ENCODE measurements at places on chromosomes 2 and 18.

DNA sequence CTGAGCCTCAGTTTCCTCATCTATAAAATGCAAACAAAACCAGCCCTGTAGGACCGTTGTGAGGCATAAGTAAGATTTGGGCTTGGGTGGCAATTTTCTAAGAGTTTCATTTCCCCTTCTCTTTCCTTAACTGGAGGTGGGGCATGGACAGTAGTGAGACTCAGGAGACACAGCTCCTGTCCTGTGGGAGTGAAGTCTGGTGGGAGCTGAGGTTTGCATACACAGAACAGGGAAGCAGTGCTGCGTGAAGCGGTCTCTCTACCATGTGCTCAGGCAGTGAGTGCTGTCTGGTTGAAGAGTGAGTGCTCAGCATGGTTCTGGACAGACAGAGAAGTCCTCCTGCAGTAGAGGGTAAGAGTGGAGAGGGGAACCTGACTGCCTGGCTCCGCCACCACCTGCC is 62.3 kb upstream of the MCFD2 start:
- no peak for ATAC-seq

DNA sequence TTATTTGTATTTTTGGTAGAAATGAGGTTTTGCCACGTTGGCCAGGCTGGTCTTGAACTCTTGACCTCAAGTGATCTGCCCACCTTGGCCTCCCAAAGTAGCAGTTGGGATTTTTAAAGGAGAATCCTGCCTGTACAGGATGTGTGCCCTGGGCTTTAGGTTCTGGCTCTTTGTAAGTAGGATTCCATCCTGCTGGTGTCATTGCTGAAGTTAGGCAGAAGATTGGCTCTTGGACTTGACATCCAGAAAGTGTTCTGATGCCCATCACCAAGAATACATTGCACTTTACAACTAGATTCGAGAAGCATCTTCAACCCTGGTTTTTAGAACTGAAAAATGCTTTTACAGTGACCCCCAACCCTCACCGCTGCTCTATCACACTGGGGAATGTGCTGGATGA is 4.4 kb upstream of the TWIST2 start:
- ATAC-seq: no peak

GRCh38 chr18:48820483-48821250 is 130.1 kb downstream of the SMAD7 start:
- ATAC-seq: peak; percentile 70

GRCh38 chr2:111025288-111025687 is 95.4 kb upstream of the BCL2L11 start:
- ATAC-seq: no peak

- no peak for ATAC-seq
These were observed 47.9 kb downstream of the DOCK10 start for GRCh38 chr2:224994242-224994823.

DNA sequence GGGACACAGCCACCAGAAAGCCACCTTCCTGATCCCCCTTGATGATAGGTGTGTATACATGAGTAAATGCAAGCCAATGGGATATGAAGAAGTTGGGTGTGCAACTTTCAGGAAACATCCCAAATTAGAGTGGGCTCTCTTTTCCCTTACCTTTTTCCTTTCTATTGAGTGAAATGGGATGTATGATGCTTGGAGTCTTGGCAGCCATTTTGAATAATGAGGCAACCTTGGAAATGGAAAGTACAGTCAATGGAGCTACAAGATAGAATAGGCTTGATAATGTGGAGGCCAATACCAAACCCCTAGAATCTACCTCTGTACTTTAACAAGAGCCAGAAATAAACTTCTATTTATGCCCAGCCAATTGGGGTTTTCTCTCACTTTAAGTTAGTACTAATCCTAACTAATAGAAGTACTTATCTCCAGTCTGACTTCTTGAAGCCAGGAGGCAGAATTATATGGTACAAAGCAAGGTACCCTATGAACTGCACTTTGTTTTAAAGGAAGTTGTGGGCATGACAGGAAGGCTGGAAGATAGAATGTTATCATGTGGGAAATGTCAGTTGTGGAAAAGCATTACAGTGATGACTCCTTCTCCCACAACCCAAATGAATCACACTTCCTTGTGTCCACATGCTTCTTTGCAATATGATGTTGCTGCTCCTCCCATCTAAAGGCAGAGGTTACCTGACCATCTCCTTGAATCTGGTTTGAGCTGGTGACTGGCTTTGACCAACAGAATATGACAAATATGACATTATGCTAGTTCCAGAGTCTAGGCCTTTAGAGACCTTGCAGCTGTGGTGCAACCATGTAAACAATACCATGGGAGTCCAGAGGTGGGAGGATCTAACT is 12.9 kb upstream of the NABP1 start:
- ATAC-seq: no peak

DNA sequence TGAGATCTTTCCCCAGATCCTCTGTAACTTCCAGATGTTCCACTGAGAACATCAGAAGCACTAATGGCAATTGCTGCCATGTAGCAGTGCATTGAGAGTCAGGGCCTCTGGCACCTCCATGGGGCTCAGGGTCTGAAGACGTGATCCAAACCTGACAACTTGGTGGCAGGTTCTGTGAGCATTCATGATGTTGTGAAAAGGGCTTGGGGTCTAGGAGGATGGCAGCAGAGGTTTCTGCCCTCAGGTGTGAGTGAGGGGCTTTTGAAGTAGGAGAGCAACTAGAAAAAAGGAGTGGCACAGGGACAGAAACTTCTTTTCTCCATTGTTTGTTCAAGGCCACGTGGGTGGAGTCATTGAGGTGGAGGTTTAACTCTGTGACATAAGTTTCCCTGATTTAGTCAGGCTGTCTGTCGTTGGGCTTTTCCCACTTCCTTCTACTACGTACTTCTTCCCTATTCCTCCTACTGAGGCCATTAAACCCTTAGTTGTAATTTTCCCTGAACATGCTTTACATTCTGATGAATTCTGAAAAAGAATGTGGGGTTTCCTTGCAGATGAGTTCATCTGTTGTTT is 13.1 kb downstream of the CFLAR start:
- ATAC-seq: peak; percentile 3

DNA sequence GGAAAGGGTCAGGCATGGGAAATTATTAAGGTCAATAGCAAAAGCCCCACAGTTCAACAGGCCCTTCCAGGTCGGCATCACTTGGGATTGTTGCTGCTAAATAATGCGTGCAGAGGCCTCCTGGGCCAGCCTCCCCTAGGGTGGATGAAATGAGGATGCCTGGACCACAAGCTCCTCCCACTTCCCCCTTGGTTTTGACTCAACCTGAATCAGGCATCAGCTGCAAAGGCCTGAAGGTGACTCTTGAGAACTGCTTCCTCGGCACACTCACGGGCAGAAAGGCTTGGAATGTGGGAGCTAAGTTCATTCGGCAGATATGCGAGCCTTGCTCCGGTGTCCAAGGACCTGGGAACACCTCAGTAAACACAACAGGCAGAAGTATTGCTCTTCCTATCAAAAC is 69.3 kb downstream of the MBP start:
- peak; percentile 59 for ATAC-seq

GRCh38 chr2:199962203-199962602 is 6.8 kb downstream of the MAIP1 start:
- no peak for ATAC-seq

- ATAC-seq: no peak
These were observed 21.3 kb downstream of the ADAM23 start for GRCh38 chr2:206464597-206464996.

DNA sequence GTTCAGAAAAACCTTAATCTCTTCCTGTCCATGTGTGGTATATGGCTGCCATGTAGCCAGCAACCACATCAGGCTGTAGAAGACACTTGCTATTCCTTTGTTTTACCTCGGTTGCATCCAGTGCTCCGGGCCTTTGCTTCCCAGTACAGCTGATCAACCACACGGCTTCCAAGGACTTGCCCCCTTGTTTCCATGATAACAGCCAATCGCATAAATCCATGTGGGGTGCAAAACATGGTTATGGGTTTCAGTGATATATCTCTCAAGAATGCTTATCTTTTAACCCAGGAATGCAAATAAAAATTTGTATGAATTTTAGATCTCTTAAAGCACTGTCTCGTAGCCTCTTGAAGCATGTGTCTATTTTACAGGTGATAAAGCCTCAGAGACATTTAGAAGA is 118.3 kb downstream of the MGAT5 start:
- ATAC-seq: no peak

- no peak for ATAC-seq
These were observed 36.6 kb downstream of the TTC32 start for GRCh38 chr2:19865151-19865550.

GRCh38 chr2:17805166-17805565 is 11.1 kb upstream of the MSGN1 start:
- no peak for ATAC-seq

- ATAC-seq: no peak
These were observed 218.0 kb upstream of the TRIB2 start for GRCh38 chr2:12498704-12499103.

DNA sequence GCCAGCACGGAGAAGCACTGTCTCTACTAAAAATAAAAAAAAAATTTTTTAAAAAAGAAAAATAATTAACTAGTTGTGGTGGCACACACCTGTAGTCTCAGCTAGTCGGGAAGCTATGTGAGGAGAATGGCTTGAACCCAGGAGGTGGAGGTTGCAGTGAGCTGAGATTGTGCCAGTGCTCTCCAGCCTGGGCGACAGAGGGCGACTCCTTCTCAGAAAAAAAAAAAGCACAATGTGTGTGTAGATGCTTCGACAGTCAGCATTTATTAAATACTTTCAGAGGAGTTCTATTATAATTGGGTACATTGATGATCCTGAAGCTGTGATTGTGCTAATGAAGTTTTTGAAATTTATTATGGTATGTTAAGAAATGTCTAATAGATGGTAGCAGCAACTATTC is 46.5 kb downstream of the XIRP2 start:
- ATAC-seq: no peak

- ATAC-seq: no peak
These were observed 35.4 kb upstream of the MYO3B start for GRCh38 chr2:170142502-170142901.

GRCh38 chr18:32875625-32876024 is 102.8 kb upstream of the KLHL14 start:
- ATAC-seq: no peak

DNA sequence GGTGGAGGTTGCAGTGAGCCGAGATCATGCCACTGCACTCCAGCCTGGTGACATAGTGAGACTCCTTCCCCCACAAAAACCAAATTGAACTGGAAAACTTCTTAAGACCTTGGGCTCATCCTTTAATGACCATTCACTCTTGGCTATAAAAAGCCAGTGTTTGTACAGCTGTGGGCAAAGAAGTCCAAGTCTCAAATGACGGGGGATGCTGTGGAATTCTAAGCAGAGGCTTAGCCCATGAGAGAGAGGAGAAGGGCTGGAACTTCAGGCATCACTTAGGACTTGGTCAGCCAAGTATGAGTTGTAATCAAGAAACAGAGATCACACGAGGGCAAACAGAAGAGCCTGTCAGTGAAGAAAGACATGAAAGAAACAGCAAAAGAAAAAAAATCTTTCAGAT is 79.3 kb upstream of the POU3F3 start:
- ATAC-seq: no peak

- no peak for ATAC-seq
These were observed 8.4 kb downstream of the PAX3 start for GRCh38 chr2:222290401-222290735.

GRCh38 chr2:158204741-158205165 is 103.1 kb downstream of the UPP2 start:
- ATAC-seq: no peak

DNA sequence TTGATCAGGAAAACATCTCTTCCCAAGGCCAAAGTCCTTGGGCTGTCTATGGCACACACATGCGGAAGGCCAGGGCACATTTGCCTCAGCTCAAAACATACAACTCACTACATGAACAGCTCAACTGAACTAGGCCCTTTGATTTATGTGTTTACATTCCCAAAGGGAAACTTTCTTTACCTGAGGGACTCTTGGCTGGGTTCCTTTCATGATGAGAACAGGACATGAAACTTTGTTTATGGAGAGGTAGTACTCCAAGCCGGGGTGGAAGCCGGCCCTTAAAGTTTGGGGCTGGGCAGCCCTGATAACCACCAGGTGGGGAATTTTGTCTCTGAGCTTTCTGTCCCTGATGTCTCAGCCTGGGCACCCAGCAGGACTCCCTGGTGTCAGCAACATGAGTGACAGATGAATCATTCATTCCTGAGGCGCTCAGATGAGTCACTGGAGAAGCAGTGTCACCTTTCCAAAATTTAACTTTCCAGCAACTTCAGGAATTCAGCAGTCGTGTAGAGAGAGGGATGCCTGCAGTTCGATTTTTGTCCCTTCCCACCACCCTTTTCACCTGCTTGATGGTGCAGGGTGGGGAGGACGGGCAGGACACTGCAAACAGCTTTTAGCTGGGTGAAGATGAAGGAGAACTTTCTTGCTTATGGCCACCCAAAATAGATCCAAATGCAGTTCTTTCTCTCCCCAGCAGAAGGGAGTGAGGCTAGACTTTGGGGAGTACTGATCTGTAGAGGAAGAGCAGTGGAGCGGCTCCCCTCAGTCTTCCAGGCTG is 331.6 kb downstream of the DYSF start:
- no peak for ATAC-seq

GRCh38 chr2:238786792-238787490 is 60.9 kb upstream of the TWIST2 start:
- no peak for ATAC-seq

DNA sequence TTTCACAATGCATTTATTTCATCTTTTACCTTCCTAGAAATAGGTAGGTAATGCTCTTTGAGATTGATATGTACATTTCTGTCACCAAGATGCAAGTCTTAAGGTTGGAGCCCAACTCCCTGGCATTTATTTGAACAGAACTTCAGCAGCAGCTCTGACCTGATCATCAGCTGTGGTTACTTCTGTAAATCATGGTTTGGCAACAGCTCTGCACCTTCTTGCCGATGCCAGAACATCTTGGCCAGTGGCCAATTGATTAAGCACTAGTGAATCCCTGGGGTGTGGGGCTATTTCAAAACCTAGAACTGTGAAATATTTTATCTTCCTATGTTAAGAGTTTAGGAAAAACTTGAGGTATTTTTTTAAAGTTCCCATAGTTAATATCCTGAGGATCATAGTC is 124.8 kb upstream of the NYAP2 start:
- ATAC-seq: no peak

- ATAC-seq: no peak
These were observed 225.7 kb downstream of the MTX2 start for GRCh38 chr2:176494949-176495353.

GRCh38 chr2:8538531-8538930 is 143.3 kb upstream of the ID2 start:
- no peak for ATAC-seq

DNA sequence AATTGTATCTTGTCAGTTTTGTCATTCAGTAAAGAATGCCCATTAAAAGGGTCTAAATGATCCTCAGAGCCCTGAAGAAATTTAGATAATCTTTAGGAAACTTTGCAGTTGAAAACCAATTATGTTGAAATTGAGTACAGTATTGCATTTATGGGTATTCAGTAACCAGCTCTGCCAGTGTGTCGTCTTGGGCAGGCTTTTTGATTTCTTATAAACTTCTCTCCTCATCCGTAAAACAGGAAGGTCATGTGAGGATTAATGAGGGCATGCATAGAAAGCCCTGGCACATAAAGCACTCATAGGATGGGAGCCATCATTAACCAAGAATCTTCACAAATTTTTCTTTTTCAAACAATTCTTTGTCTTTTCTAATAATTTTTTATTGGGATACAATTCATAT is 14.8 kb downstream of the PNO1 start:
- ATAC-seq: no peak
